Thyroid gland (tissue), 4 donors: ENCODE measurements at places on chromosomes 3 and 15. TPM values are rescaled to one million over a fixed set of nuclear protein-coding genes. Genes with fewer than 3 reads are reported as not detected.

DNA sequence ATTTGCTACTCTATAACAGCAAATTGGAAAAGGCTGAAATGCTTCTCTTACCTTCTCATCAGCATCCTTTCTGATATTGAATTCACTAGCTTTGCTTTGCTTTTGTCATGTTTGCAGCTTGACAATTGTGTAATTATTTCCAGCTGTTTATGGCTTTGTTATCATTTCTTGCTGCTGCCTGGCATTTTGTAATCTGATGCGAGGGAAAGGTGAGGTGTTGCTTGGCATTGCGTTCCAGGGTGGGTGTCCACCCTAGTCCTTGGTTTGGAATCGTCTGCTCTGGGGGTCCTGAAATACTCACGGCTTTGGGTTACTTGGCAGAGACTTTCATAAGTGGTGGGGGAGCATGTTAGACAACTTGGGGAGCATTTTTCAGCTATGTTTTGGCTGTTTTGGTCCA is 2.9 kb downstream of the CACNA2D3 start:
- no peak overlapping the region for H3K27ac ChIP-seq
- DNase-seq, result no peak
- H3K27me3 ChIP-seq, result no peaks in the 10 kb centered on the region
- no peak overlapping the region for H3K4me3 ChIP-seq
- no peaks in the 10 kb centered on the region for H3K36me3 ChIP-seq

GRCh38 chr3:30730967-30731366 is 124.6 kb downstream of the TGFBR2 start:
- H3K36me3 ChIP-seq, result no peaks in the 10 kb centered on the region
- no peaks in the 10 kb centered on the region for H3K27me3 ChIP-seq
- DNase-seq, result no peak
- H3K27ac ChIP-seq, result no peak overlapping the region

DNA sequence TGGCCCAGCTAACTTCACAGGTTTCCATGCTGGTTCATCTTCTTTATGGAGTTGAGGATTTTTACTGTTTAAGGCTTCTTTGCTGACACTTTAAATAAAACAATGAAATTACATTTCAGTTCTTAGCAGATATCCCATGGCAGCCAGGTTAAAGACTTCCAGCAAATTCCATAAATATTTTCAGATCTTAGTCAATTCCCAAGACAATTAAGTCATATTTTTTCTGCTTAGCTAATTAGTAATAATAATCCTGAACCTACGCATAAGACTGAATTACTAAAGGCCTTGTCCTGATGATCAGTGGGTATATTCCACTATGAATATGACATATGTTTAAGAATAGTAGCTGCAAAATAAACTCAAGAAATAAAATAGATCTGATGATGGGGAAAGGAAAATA is 83.3 kb downstream of the NR2E3 start:
- no peak for DNase-seq
- peaks cover 11% of the 10 kb centered on the region for H3K36me3 ChIP-seq
- no peaks in the 10 kb centered on the region for H3K27me3 ChIP-seq
- no peak overlapping the region for H3K4me3 ChIP-seq

GRCh38 chr3:181660337-181660736 is 51.4 kb upstream of the SOX2 start:
- no peak overlapping the region for H3K27ac ChIP-seq
- H3K4me1 ChIP-seq, result no peaks in the 10 kb centered on the region
- H3K27me3 ChIP-seq, result no peaks in the 10 kb centered on the region
- DNase-seq, result no peak

- no peaks in the 10 kb centered on the region for H3K27me3 ChIP-seq
- H3K36me3 ChIP-seq, result no peaks in the 10 kb centered on the region
- peak overlapping the region; percentile 86 for H3K27ac ChIP-seq
- peak; percentile 5 for DNase-seq
- peaks cover 17% of the 10 kb centered on the region for H3K4me1 ChIP-seq
Measured at GRCh38 chr3:143000528-143000927, 842 bp upstream of the U2SURP start.

TNFSF10 gene
- 26.3 TPM for total RNA-seq
